CD4-positive, alpha-beta T cell treated with Interleukin-10 for 1 hour (primary cell): ENCODE measurements at places on chromosomes 7 and 10.
A peak's percentile ranks its signal among the peaks of the same experiment; 100 is the strongest.

DNA sequence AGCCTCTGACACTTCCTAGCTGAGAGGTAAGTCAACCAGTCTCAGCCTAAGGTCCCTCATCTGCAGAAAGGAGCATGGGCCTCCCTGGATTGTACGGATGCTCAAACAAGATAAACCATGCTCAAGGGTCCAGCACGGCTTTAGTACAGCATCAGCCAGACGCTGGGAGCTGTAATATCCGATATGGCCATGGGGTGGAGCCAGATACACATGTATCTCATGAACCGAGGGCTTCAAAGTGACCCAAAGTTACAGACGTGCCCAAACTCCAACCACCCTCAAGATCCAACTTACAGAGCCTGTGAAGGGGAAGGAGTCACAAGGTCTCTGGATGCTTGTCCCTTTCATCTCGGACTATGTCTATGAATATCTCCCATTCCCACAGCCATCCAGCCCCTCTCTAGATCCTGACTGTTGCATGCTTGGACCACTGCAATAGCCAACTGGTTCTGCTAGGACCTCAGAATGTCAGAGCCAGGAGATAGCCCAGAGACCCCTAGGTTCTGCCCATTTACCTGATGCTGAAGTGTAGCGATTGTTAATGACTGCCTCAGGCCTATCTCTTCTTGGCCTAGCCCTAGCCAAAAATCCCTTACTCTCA, 142.4 kb downstream of the SH3PXD2A start:
- peak; percentile 83 for DNase-seq

DNA sequence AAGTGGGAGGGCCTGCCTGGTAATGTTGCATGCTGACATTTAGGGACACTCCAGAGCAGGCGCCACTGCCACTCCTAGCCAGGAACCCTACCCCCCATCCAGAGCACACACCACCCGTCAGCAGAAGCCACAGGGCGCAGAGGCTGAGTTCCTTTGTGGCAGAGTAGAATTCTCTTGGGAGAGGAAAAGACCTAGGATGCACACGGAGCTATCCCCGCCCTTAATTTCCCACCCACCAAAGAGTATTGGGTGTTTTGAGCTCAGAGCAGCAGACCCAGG, 702 bp upstream of the INSYN2A start:
- DNase-seq = no peak

GRCh38 chr7:122629412-122629953, 69.4 kb downstream of the RNF133 start:
- DNase-seq = no peak

DNA sequence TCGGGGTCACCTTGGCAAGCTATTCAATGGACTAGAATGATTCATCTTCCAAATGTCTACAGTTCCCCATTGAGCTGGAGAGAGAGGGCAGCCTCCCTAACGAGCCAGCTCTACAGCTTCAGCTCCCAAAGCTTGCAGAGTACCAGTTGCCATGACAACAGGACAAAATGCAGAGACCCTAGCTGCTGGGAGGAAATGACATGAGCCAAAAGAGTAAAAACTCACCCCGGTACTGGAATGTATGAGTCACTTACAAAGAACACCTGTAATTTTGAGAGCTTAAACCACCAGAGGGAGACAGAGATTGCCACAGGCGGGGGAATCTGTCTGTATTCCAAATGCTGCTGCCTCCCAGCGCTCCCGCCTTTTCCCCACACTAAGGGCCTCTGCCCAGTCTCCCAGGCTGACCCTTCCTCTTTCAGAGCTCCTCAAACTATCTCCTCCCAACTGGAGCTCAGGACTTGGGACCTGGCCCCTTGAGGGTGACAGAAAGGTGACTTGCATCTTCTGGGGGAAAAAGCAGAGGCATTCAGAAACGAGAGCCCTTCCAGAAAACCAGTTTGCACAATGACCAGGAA, 95.5 kb downstream of the CUL2 start:
- peak; percentile 61 for DNase-seq

- no peak for DNase-seq
Observed at GRCh38 chr7:110964775-110965174, 126.2 kb upstream of the LRRN3 start.

- no peak for DNase-seq
Observed at GRCh38 chr10:96960872-96961271, 128.8 kb downstream of the LCOR start.

- DNase-seq = no peak
Observed at GRCh38 chr7:32018845-32019578, 51.2 kb downstream of the PDE1C start.

DNA sequence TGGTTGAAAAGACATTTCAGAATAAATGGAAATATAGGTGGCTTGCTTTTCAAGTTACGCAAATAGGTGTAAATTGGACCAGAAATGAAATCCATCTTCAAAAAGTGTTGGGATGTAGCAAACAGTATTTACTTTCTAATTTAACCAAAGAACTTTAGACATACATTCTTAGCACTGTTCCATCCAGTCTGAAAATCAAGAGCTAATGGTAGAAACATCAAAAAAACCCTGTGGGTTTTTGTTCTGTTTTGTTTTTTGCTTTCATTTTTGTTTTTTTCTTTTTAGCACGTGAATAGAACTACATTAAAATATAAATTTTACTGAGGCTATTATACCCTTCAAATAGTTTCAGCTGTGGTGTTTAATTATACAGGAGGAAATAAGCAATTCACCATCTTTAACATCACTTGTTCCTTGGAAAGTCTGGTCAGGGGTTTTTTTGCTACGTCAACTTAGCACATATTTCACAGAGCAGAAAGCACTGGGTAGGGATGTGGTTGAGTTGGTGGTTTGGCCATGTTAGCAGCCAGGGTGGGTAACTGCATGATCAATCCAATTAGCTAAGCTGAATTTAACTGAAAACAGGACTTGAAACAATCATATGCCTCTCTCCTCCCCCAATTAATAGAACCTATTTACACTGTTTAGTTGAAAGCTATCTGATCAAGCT, 275.4 kb upstream of the PFKP start:
- no peak for DNase-seq

GRCh38 chr10:112383325-112383724, 9.4 kb downstream of the ACSL5 start:
- no peak for DNase-seq

GRCh38 chr10:47423476-47423875, 39.4 kb upstream of the ZNF488 start:
- no peak for DNase-seq

DNA sequence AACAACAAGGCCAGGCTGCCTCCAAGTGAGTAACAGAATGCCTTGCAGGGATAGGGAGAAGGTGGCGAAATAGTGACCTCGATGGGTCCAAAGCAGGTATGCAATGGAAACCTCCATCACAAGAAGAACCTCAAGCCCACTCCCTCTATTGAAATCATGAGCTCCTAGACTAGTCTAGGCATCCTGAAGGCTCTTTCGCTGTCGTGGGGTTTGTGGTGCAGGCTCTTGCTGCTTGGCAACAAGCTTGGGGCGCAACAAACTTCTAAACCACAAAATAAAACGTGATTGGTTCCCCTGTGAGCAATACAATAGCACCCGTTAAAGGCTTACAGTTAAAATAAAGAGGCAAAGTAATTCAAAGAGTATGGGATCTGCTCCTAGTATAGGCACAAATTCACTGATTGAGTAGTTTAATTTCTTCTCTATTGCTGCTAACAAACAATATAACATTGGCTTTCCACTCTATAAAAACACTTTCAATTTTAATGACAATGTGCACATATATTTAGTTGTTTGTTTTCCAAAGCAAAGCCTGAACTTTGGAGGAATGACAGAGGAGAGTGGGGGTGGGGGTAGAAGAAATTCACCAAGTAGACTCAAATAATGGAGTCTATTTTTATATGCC, 64.1 kb downstream of the C10orf67 start:
- DNase-seq = no peak

GRCh38 chr10:52466464-52466863, 152.4 kb downstream of the DKK1 start:
- no peak for DNase-seq

DNA sequence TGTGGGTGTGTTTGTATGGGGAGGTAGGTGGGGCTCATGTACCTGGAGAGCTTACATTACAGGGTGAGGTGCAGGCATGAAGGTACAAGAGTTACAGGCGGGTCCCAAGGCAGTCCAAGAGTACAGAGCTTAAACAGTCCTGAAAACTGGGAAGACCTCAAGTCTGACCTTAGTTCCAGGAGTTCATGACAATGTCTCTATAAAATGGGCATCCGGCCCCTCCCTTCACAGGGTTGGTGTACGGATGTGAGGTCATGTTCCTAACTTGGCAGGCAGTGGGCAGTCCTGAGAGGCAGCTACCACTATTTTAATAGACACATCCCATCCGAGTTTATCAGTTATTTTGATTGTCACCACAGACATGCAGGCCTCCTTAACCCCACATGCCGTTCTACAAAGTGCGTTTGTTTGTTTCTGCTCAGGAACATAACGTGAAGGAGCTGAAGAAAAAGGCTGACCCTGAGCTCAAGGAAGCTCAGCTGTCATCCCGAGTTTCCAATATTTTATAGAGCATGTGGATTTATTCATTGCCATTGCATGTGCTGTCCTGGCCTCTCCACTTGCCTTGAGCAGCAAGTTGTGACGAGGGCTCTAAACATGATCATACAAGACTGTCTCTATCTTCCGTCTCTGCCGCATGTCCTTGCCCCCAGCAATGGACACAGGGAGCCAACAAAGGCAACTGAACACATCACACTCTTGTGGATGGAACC, 647.5 kb upstream of the IGFBP3 start:
- DNase-seq = no peak

DNA sequence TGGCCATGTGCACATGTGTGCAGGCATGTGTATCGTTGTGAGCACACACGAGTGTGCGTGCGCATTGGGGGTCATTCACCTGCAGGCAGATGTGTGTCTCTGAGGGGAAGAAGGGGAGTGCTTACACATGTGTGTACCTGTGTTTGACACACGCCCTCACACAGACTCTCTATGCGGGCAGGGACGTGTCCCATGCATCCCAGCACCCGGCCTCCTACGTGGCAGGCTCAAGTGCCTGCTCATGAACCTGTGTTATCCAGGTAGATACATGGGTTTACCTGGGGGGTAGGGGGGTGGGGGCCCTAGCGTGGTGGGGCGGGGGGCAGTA, 18.6 kb downstream of the KCP start:
- no peak for DNase-seq
